Aorta (tissue), 5 donors: ENCODE measurements at places on chromosomes 3 and 15.

GRCh38 chr3:67495751-67496150 is 158.7 kb downstream of the SUCLG2 start:
- DNase-seq, result no peak

DNA sequence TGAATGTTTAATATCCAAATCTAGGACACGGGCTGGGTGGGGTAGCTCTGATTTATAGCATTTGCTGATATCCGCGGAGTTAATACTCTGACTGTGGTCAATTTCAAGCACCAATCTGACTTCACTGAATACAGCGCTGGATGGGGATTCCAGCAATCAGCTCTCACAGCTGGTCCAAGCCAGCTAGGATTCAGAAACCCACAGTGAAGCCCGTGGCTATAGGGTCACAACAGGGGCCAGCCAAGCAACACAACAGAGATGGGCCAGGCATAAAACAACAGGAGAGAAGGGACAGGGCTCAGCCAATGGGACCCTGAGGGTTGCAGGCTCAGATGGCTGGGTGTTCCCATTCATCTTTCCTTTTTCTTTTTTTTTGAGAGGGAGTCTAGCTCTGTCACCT is 5.4 kb upstream of the LMAN1L start:
- DNase-seq, result no peak

- no peak for DNase-seq
Observed at GRCh38 chr3:104604326-104605010, 762.2 kb upstream of the ALCAM start.

DNA sequence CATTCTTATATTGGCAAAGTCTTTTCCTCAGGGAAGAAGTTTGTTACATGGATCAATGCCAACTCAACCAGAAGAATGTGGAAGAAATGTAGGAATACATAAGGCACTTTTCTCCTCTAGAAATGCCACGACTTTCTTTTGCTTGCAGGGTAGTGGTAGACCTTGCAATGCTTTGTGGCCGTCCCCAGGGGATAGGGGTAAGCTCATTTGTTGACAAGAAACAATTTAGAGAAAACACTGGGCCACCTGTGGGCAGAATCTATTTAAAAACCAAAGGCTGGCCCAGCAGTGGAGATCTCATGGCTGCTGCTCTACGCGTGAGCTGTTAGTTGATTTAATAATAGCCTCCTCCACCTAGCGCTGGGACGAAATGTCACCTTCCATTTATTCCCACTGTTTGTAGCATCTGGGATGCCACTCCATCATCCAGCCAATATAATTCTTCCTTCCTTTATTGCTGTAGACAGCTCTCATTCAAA is 64.6 kb upstream of the PFN2 start:
- DNase-seq, result no peak

DNA sequence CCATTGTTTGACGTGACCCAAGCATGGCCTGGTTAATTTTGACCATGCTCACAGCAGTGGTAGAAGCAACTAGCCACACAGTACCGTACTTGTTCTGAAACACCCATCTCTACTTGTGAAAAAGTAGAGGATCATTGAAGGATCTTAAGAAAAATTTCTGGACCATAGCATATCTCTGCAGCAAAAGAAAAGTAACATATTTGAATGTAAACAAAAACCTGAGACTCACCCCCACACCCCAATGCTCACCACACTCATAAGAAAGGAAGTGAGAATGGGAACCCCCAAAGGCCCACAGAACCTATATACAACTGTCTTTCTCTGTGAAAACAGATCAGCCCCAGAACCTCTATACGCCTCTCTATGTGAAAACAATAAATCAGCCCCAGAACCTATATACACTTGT is 33.8 kb upstream of the TFRC start:
- DNase-seq, result no peak

DNA sequence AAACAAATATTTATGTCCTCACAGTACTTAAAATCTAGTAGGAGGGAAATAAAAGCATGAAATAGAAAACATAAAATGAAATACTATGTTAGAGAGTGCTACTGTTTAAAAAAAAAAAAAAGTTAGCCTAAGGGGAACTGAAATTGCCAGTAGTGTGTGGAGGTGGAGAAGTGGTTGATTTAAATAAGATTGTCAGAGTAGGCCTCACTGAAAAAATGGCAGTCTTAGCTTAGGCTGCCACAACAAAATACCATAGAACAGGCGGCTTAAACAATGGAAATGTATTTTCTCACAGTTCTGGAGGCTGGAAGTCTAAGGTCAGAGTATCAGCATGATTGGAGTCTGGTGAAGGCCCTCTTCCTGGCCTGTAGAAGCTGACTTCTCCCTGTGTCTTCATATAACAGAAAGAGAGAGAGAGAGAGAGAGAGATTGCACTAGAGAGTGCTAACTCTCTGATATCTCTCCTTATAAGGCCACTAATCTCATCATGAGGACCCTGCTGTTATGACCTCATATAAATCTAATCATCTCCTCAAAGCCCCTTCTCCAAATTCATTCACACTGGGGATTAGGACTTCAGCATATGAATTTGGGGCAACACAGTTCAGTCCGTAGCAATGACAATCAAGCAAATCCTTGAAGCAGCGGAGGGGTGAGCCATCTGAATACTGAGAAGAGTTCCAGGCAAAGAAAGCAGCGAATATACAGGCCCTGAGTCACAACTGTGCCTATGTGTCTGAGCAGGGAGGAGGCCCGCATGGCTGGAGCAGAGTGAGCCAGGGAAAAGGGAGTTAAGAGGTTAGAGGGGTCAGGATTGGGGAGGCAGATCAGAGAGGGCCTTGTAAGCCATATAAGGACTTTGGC is 23.6 kb upstream of the LRRC34 start:
- DNase-seq, result no peak

GRCh38 chr3:16011376-16011775 is 163.1 kb upstream of the GALNT15 start:
- DNase-seq, result no peak

GRCh38 chr3:178960181-178960580 is 111.4 kb downstream of the ZMAT3 start:
- no peak for DNase-seq

- DNase-seq, result no peak
Observed at GRCh38 chr15:44666210-44667038, 3.0 kb upstream of the SPG11 start.

GRCh38 chr3:8307545-8308110 is 194.0 kb upstream of the LMCD1 start:
- DNase-seq, result no peak

GRCh38 chr3:187763850-187764648 is 18.8 kb upstream of the BCL6 start:
- DNase-seq, result no peak

DNA sequence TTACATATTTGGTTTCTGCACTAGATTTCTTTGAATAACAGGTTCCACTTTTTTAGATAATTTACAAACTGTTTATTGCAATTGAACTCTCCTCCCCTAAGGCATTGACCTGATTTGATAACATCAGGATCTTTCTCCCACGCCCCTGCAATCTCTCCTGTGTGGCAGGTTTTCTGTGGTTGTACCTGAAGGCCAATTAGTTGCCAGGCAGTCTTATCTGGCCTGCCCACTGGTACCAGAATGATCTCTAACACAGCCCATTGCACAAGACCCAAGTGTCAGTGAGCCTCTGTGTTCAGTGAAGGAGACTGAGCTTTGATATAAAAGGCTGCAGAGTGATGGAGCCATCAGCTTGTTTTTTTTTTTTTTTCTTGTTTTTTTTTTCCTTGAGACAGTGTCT is 3.3 kb downstream of the ACAD9 start:
- no peak for DNase-seq

- DNase-seq, result no peak
Observed at GRCh38 chr3:45272032-45272810, 46.1 kb upstream of the TMEM158 start.

DNA sequence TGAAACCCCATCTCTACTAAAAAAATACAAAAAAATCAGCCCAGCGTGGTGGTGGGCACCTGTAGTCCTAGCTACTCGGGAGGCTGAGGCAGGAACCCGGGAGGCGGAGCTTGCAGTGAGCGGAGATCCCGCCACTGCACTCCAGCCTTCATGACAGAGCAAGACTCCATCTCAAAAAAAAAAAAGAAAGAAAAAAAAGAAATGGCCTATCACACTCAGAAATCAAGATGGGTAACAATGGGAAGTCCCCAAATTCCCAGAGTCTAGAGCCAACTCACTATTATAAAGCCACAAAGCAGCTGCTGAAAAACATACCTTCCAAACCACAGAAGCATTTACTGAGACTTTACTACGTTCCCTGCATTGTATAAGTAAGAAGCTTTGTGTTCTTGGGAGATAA is 7.5 kb downstream of the HDGFL3 start:
- no peak for DNase-seq

DNA sequence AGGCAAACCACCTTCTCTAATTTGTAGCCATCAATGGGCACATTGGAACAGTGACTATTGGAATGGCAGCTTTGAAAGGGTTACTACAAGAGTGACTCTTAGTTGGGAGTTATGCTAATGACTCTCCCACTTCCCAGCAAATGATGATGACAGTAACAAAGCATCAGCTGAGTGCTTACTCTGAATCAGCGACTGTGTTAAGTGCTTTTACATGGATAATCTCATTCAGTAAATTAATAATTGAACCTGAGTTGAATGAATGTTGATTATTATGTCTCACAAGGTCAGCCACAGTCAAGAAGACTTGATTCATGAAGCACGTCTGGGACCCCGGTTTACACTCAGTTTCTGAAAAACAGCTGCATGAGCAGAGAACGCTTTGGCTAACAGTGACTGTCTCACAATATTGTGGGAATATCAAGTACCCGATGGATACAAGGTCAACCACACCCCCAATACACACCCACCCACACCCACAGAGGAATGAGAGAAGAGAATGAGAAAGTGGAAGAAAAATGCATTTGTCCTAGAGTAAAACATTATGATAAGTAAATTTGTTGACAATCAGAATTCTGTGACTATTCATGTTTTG is 242.0 kb upstream of the FEZF2 start:
- DNase-seq, result no peak

- no peak for DNase-seq
Observed at GRCh38 chr3:69079269-69080159, 651 bp downstream of the UBA3 start.

DNA sequence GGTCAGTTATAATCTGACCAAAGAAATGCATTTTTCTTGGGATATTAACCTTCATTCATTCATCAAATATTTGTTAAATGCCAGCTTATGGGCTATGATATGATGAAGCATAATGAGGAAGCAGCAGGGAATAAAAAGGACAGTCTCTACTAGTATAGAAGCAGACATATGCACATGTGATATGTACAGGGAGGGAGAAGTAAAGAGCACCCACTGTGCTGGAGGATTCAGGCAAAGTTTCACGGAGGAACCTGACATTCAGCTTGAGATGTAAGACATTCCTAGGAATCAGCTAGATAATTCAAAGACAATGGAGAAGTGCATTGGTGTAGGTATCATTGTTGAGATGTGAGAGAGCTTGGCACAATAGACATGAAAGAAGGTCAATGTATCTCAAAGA is 450.7 kb downstream of the LPP start:
- DNase-seq, result no peak

DNA sequence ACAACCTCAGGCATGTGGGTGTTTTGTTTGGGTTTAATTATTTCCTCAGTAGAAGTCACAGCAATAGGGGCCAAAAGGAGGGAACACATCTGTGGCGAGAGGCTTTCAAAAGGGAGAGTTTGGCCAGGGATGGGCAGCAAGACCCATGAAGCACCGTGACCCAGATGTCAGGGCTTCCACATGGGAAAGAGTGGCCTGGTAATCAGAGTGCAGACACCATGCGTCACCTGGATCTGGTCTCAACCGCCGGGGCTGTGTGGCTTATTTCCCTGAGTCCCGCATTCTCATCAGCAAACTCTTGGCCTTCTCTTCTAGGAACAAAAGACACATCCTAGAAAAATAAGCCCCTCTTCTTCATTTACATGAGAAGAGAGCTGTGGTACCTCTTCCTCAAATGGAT is 12.4 kb upstream of the MUSTN1 start:
- no peak for DNase-seq

DNA sequence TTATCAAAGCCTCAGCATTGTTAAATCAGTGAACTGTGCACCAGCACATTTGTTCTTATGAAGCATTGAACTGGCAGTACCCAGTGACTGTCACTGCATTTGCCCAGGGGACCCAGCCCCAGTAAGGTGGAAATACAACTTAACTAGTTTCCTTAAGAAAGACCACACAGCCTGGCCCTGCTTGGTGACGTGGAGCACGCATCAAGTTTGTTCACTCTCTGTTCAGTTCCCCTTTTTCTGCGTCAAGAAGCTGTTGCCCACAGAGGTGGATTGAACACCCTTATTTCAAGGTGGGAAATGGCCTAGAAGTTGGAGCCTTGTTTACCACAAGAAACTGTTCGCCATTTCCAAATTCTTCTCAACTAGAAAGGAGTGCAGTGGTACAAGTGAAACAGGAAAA is 69.9 kb upstream of the AGBL1 start:
- DNase-seq, result no peak

DNA sequence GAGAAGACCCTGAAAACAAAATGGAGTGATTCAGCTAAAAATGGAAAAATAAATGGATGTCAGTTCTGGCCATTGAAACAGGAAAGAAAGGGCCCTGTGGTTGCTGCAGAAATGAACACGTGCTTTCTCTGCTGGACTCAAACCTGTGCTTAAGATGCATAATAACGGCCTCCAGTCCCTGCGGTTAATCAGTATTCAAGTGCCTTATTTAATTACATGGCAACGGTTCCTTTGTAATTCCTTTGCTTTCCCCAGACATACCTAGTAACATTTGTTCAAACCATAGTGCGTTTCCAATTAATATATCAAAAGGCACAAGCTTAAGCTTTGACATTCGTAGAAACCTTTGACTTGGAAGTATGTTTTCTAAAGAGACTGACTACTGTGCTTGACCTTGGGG is 428.3 kb downstream of the GABRG3 start:
- no peak for DNase-seq

DNA sequence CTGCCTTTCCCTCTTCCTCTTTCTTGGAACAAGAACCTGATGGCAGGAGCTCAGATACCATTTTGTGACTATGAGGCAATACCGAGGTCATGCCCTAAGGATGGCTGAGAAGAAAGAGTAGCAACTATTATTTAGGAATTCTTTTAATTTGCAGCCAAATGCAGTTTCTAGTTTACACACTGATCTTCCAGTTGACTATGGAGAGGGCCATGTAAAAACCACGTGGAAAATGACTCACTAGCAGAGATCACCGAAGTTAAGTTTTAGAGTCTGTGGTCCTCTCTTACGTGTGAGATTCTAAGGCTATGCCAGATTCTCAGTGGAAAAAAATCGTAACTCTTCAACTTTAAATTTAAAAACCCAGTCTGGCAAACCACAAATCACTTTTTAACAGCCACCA is 7.8 kb downstream of the BNC1 start:
- DNase-seq, result no peak

- DNase-seq, result no peak
Observed at GRCh38 chr3:158368271-158368670, 202.7 kb upstream of the MLF1 start.

GRCh38 chr3:19348941-19349564 is 200.7 kb downstream of the KCNH8 start:
- DNase-seq, result no peak

- no peak for DNase-seq
Observed at GRCh38 chr3:132788301-132788671, 66.1 kb upstream of the NPHP3 start.
